ENCODE measurements at places on chromosomes 16 and 17. TPM values are rescaled to one million over a fixed set of nuclear protein-coding genes. Genes with fewer than 3 reads are reported as not detected.

- no peak for DNase-seq
These were observed 83.0 kb downstream of the KANSL1 start for GRCh38 chr17:46110219-46110618.

Gene LRRC59
- 23.9 TPM for polyA plus RNA-seq

DNA sequence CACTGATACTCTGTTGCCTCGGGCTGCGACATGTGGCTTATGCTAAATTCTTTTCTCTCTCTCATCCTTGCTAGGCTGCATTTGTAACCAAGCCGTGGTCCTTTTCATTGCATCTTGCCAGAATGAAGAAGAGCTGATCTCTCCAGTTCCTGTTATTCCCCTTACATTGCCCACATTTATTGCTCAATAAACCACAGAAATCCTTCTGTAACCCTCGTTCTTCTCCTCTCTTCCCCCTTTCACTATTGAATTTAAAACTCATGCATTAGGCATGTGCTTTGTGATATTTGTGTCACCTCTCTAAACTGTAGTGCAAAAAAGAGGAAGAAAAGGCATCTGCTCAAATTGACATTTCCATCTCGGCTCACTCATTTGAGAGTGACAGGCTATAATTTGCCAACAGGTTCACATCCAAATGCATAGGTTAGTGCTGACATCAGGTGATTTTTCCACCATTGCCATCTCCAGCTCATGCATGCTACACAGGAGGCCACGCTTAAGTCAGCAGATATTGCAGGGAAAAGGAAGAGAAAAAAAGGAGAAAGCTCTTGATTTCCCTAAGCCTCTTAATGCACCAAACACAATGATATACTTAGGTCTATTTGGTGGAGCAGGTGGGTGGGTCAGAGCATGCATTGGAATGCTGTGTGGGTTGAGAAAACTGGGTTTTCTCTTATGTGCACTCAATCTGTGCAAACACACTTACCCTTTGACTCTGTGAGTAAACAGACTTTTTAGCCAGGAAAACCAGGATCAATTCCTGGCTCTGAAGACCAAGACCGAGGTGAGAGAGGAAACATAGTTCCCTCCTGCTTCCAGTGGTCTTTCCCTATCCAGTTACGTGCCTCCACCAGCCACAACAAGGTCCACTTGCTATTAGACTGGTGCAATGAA lies 642.7 kb downstream of the HS3ST4 start:
- DNase-seq = no peak

Gene FAM83G
- polyA plus RNA-seq = 3.7 TPM
